ENCODE measurements at places on chromosomes 11 and 22.

DNA sequence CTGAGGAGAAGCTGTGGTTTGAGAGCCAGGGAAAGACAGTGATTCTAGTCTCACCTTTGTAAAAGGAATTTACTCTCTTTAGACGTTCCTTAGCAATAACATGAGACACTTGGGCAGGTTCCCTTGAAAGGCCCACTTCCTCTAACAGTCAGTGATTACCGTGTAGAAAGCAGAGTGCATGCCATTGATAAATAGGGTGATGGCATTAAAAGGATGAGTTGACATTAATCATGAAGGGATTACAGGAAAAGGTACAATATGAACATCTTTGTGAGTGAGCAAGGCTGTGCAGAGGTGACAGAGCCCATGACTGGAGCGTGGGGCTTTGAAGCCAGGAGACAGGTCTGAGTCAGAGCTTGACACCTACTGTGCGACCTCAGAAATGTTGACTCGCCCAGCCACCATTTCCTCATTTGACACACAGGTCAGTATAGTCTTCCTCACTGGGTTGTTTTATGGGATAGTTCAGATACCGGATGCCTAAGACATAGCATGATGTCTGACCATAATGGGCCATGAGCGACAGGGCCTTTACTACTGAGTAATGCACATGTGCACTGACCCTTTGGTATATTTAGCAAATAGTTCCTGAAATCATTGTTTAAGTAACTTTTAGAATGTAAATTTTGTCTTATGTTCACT, 341.7 kb upstream of the MTNR1B start:
- DNase-seq, result no peak

- DNase-seq, result no peak
Measured at GRCh38 chr11:96095884-96096303, 172.0 kb upstream of the MTMR2 start.

- peak; percentile 57 for DNase-seq
Measured at GRCh38 chr11:64449381-64450167, 90.6 kb downstream of the RPS6KA4 start.

DNA sequence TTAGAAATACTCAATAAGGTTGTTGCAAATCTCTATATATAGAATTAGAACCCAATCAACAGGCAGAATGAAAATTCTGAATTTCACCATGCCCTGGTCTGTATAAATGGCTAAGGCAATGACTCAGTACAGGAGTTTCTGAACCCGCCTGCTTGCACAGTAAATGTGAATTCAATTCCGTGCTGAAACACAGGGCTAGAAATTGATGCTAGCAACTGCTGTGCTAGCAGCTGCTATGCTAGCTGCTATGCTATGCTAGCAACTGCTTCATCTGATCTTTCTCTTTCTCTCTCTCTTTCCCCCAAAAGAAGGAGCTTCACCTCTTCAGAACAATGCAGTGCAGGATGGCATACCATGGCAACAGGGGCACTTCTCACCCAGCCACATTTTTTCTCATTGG, 9.7 kb upstream of the OR52J3 start:
- DNase-seq, result no peak

DNA sequence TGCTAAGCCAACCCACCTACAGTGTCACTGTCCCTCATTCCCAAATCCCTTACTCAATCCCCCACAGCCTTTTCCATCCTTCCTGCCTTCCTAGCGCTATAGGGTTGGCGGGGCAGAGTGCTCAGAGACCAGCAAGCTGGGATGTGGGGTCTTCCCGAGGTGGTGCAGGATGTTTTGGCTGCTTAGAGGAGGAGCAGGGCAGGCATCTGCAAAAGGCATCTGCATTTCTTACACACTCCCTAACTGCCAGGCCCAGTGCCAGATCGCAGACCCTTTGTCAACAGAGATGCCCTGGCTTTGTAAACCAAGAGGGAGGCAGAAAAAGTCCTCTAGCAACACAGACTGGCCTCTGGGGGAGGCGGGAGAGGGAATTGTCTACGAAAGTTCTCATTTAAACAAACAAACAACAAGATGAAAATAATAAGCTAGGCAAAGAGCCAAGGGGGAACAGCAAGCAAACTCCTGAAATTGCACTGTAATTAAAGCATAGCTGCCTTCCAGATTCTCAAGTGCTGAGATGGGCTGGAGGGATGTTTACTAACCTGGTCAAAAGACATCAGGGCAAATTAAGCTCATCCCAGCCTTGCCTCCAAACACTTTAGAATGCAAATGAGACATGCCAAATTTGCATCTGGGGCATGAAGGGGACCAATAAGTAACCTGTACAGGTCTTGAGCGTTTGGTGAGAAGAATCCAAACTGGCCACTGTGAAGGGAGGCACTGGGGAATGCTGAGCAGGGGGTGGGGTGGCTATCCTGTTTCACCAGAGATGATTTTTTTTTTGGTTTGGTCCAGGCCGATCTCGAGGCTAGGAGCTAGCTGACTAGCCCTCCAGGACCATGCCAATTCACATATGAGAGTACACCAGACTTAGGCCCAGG, 38.1 kb upstream of the ADA2 start:
- DNase-seq, result no peak

- DNase-seq, result no peak
Measured at GRCh38 chr11:126697936-126698335, 302.6 kb downstream of the KIRREL3 start.

GRCh38 chr11:67551127-67551526, 27.9 kb upstream of the CABP2 start:
- no peak for DNase-seq

- no peak for DNase-seq
Measured at GRCh38 chr11:102241026-102241425, 76.3 kb upstream of the BIRC3 start.

DNA sequence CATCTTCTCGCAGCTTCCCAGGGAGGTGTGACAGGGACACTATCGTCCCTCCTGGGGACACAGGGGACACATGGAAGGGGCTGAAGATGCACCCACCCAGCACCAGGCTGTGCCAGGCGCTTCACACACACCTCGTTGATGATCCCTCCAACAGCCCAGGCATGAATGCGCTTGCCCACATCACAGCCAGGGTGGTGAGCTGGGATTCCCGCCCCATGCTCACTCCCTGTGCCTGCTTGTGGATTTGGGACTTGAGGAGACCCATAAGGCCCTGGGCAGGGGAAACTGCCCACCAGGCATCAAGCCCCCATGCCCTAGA, 57.8 kb downstream of the OTOG start:
- no peak for DNase-seq

- no peak for DNase-seq
Measured at GRCh38 chr11:121563900-121564822, 111.4 kb upstream of the SORL1-AS1 start.

DNA sequence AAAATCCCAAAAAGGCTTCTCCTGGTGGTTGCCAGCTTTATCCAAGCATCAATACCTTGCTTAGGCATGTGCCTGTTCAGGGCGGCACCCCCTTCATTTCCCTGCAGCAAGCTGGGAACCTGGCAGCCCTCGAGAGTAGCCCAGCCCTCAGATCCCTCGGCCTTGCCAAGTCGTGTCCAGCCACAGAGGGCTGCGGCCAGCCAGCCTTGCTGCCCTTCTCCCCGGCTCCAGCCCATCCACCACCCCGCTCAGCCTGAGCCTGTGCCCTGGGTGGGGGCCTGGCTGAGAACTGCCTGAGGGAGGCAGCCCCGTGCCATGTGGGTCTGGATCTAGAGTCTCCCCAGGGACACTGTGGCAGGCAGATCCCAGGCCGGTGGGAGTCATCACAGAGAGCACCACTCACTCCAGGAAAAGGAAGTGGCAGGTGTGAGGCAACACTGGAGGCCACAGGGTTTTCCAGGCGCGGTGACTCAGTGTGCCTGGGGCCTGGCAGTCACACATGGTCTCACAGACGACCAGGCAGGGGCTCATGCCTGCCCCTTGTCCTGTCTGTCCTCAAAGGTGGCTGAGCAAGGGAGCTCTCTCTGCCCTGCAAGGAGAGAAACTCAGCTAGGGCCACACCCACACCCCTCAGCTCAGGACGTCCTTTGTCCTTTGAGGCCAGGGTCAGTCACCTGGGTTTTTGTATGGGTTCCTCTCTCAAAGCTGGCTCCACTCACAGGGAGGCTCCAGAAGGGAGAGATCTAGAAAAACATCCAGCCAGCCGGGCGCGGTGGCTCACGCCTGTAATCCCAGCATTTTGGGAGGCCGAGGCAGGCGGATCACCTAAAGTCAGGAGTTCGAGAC, 12.2 kb upstream of the CDC42BPG start:
- peak; percentile 53 for DNase-seq

DNA sequence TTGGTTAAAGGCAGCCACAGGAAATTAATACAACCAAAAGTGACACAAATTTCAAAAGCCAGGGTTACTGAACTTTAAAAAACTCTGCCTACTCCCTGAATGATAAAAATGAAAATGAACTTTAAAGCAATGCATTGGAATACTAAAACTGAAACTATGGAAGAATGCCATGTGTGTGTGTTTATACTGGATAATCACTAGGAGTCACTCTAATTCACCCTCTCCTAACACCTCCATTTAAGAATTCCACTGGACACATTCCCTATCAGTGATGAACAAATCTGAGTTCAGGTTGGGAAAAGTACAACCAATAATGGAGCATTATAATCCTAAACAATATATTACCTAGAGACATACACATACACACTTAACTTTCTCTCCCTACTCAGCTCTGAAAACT, 27.5 kb upstream of the PLAAT3 start:
- no peak for DNase-seq

- DNase-seq, result no peak
Measured at GRCh38 chr11:62687508-62688396, 1.6 kb downstream of the LRRN4CL start.

DNA sequence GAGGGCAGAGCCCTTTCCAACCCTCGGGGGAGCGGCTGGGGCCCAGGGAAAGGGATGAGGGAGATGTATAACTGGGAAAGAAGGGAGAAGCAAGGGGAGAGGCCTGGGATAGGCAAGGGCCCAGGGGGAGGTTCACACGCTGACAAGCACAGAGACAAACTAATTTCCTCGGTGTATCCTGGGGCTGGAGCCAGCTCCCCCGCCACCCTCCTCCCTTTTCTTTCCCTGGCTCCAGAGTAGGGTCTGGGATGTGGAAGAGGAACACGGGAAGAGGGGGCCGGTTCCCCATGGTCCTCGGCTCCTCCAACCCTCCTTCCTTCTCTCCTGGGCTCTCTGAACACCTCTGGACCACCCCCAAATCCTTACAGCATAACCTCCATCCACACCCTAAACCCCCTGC, 6.9 kb downstream of the CLCF1 start:
- no peak for DNase-seq

DNA sequence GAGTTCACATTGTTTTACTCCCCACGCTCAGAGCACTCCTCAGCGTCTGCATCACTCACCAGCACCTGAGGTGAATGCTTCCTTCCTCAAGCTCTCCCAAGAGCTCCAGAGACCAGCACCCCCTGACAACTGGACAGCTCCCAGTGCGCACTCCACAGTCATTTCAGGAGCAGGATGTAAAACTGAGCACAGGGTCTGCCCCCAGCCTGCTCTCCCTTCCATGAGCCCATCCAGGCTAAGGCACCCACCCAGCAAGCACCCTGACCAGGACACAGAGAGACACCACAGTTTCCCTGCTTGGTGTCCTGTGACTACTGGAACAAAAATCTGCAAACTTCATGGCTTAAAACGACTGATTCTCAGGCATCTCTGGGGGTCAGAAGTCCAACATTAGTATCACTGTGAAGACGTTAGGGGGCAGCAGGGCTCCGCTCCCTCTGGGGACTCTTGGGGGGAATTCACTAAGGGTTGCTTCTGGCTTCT, 3.3 kb downstream of the SCGB1D2 start:
- peak; percentile 26 for DNase-seq

- DNase-seq, result no peak
Measured at GRCh38 chr11:1778141-1778911, 14.6 kb upstream of the CTSD start.

GRCh38 chr11:121257976-121258375, 34.6 kb upstream of the SC5D start:
- DNase-seq, result no peak

- no peak for DNase-seq
Measured at GRCh38 chr22:20490183-20490940, 5.2 kb downstream of the KLHL22 start.

DNA sequence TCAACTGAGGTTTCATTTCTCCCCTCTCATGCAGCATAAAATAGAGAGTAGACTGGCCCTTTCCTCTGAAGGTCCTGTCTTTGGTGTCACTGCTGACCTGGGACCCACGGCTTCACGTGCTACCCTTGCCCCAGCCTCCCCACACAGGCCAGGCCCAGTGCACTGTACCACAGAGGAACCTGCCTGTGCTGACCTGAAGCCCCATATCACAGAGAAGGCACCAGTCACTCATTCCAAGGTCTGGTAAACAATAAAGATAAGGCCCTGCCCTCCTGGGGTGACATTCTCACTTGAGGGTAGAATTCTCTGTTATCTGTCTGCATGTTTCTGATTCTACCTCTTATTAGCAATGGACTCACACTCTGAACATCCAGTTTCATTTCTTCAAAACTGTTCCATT, 51.3 kb downstream of the RPL27A start:
- DNase-seq, result no peak

DNA sequence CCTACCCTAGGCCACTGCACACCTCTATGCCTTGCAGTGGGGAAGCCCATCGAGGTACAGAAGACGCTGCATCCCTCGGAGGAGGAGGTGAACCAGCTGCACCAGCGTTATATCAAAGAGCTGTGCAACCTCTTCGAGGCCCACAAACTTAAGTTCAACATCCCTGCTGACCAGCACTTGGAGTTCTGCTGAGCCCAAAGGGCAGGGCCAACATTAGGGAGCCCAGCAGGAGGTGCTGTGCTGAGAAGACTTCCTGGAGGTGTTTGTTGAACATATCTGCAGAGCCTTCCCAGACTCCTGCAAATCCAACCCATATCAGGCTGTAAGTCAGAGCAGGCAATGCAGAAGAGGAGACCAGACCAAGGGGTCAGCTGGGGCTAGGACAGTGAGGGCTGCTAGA, 13.5 kb downstream of the MOGAT2 start:
- no peak for DNase-seq

GRCh38 chr22:23145878-23146470, 697 bp downstream of the RAB36 start:
- DNase-seq, result no peak

DNA sequence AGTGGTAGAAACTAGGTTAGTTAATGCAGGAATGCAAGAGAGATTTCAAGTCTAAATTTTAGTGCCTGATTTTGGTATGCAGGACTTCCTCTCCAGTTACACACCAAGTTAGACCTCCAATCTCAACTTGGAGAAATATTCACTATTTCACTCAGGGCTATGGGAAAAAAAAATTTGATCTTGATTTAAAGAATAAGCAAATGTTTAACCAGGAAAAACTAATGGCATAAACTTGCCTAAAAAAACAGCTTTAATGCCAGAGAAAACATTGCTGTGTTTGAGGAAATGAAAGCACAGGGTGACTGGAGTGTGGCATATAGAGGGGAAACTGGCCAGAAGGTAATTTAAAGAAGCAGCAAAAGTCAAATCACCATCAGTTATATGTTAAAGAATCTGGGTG, 575.4 kb upstream of the LRRC4C start:
- DNase-seq, result no peak

GRCh38 chr11:28615542-28615941, 507.4 kb downstream of the METTL15 start:
- DNase-seq, result no peak

- no peak for DNase-seq
Measured at GRCh38 chr22:26650722-26651421, 6.5 kb upstream of the MIAT start.

Measured in T-helper 2 cell (primary cell).